NCI-H510A (cell line): ENCODE measurements at places on chromosomes 1 and 21.

- no peak for DNase-seq
These were observed at the start of gene ARID4B for GRCh38 chr1:235327559-235328270. TSS of gene ARID4B (minus strand) at chr1:235328179. CDS start at chr1:235326919, 1,260 bp downstream.

GRCh38 chr1:71526824-71527223, 446.0 kb upstream of the ZRANB2 start:
- no peak for DNase-seq

GRCh38 chr21:45410151-45410864, 5.3 kb downstream of the COL18A1 start:
- DNase-seq = no peak

GRCh38 chr1:110132682-110133081, 17.6 kb upstream of the SLC6A17 start:
- no peak for DNase-seq

GRCh38 chr1:55064071-55064581, 24.8 kb downstream of the PCSK9 start:
- DNase-seq = no peak

DNA sequence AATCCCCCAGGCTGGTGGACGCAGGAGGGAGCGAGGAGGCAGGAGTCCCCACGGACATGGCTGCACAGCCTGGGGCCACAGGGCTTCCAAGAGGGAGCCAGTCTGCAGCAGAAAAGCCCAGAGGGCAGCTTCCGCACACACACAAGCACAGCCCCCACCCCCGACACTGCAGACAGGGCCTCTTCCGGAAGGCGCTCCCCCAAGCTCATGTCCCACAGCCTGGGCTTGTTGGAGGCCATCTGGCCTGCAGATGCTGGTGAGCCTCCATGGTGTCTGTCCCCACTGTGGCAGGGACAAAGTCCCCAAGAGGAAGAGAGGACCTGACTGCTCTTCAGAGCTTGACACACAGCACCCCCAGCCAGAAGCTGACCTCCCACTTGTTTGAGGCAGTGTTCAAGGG, 13.4 kb upstream of the KIAA1614 start:
- no peak for DNase-seq

DNA sequence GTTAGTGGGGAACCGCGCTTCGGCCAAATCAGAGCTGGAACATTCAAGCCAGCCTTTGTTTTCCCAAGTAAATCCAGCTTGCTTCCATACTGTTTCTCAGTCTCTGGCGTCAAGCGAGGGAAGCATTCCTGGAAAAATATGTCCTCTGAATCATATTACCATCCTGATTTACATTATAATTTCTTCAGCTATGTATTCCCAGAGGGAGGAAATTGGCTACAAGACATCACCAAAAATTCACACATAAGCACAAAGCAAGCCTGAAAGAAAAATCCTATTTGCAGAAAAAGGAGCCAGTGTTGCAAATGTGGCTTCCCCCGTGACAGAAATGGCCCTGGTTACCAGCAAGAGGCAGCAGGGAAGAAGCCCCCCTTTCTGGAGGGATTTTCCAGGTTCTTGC, 233.3 kb downstream of the KCNJ6 start:
- DNase-seq = no peak

DNA sequence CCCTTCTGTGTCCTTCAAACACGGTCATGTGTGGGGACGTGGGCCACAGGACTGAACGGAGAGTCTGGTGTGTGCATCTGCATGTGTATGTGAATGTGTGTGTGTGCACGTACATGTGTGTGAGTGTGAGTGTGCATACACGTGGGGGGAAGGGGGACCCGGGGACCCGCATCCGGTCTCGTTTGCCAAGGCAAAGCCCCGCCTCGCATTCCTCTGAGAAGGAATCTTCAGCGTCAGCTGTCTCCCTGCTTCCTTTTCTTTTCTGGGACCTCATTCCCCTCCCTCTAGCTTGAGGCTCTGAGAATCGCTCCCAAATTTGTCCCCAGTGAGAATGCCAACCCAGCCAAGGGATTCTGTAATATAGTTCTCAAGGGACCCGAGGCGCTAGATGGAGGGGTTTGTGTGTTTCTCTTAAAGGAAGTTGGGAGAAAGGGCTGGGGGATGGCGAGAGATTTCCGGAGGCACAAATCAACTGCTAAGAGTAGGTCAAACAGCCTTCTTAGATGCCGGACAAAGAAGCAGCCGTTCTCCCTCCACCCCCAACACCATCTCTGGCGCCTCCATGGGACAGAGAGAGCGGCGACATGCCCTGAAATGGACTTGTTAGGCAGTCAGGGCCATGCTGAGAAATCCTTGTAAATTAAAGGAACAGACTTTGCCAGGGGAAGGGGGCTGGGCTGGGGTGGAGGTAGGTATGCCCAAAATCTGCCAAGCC, 6.6 kb downstream of the IFFO2 start:
- no peak for DNase-seq

GRCh38 chr1:150256198-150256553, 1.4 kb upstream of the CA14 start:
- no peak for DNase-seq

- no peak for DNase-seq
These were observed 96.9 kb downstream of the SMYD2 start for GRCh38 chr1:214377886-214378285.

GRCh38 chr1:109134423-109134822, 20.5 kb downstream of the ELAPOR1 start:
- DNase-seq = no peak

DNA sequence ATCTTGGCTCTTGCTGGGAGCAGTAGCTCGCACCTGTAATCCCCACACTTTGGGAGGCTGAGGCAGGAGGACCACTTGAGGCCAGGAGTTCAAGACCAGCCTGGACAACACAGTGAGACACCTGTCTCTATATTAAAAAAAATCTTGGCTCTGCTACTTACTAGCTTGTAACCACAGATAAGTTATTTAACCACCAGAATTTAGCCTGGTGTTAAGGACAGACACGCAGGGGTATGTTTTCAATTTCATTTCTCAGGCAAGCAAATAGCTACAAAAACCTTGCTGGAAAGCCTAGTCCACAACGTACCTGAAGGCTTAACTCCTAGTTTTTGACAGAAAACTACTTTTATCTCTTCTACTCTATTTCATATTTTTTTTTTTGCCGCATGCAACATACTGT, 24.8 kb upstream of the GFI1 start:
- no peak for DNase-seq

- DNase-seq = peak; percentile 5
These were observed 14.0 kb downstream of the GTF2B start for GRCh38 chr1:88877382-88877825.

DNA sequence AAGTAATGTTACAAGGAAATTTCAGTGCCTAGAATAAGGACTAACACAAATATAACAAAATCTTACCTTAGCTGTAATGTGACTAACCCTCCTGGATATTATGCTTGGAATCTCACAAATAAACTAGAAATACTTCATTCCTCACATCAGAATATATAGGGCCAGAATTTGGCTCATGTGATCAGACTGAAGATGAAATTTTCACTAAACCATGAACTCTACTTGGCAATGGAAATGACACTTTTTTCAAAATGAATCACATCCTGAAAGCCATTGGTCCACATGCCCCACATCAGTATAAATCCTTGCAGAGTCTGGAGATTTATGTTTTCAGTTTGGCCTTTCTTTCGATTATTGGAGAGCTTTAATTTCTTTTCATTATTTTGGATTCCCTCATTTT, 227.8 kb downstream of the NRIP1 start:
- no peak for DNase-seq

DNA sequence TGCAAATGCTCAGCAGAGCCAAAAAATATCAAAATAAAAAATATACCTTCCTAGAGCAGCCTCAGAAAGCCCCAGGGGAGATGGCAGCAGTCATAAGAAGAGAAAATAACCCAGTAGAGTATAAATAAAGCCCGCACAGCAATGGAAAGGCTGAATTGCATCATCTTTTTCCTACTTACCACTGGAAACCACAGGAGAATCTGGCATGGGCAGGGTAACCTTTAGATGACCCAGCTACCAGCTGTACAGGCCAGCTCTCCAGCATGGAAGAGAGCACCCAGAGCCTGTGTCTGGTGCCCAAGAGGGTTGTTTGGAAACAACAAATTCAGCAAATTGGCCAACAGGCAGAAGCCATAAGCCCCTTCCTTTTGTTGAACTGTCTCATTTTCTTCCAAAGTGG, 253.1 kb downstream of the OMA1 start:
- DNase-seq = no peak

DNA sequence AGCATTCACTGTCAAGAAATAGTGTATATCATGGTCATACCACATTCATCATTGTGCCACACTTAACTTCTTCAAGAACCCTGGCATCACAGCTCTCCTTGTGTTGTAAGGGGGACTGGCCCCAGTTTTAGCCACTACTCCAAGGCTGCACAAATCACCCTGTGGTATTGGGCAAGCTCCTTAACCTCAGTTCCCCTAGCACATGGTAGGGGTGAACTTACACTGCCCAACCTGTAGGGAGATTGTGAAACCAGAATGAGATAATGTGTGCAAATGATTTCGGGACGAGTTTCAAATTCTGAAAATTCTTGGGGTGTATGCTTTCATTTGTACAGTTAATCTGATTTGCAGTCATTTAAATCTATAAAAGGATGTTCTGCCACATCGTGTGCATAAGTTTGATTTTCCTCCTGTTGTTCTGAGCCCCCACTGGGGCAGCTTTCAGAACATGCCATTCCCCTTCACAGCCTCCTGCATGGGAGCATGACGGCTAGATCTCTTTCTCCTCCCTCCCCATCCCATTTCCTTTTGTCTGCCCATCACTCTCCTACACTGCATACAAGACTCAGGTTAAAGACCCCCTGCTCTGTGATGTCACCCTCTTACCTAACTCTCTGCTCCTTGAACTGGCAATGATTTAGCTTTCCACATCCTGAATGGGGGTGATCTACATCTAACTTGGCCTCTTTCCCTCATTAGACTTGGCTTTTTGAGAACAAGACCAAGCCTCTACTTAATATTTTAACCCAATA, 290.3 kb downstream of the CHRM3 start:
- DNase-seq = no peak

- DNase-seq = no peak
These were observed 309 bp downstream of the NSL1 start for GRCh38 chr1:212791261-212791675.

- no peak for DNase-seq
These were observed 11.8 kb upstream of the FMOD start for GRCh38 chr1:203362720-203363025.

DNA sequence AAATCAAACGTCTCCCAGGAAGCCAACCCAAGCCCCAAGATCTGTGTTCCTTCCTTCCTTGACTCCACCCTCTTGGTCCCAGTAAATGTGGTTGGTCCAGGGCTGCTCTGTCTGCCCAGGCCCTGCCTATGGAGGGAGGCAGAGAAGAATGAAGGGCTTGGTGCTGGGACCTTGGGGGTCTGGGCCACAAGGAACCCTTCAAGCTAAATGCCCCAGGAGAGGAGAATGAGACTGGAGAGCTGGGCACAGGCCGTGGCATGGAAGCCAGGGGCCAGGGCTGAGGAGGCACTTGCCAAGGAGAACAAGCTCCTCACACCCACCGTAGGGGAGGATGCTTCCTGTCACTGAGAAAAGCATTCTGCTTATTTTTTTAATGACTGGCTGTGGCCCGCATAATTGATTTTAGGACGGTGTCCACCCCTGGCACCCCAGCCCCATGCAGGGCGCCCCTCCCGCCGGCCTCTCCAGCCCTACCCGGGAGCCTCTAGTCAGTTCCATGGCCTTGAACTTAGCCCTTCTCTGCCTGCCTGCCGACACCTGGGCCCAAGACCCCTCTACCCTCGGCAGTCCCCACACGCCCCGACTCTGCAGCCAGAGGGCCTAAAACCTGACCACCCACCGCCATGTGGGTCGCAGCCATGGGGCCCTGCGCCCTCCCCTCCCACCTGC, 889 bp downstream of the CLEC20A start:
- no peak for DNase-seq

DNA sequence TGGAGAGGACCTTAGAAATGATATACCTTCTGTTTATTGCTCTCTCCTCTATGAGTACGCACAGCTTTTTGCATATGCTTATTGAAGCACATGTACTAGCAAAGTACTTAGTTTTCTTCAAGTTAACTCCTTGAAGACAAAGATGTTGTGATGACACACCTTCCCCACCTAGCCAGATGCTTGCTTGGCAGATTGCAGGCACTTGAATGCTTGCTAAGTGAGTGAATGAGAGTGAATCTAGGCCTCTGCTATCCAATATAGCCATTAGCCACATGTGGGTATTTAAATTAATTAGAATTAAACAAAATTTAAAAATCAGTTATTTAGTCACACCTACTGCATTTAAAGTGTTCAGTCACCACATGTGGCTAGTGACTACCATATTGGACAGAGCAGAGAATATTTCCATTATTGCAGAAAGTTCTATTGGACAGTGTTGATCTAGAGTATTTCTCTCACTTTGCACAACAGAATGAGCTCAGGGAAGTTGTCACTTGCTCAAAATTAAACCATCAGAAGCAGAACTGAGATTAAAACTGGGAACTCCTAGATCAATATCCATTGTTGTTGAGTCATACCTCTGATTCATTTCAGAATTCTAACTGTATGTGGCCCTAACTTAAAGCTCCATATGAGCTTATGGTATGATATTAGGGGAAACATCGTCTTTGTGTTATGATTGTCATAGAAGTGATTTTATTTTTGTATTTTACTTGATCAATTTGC, 8.6 kb upstream of the EEIG2 start:
- no peak for DNase-seq

DNA sequence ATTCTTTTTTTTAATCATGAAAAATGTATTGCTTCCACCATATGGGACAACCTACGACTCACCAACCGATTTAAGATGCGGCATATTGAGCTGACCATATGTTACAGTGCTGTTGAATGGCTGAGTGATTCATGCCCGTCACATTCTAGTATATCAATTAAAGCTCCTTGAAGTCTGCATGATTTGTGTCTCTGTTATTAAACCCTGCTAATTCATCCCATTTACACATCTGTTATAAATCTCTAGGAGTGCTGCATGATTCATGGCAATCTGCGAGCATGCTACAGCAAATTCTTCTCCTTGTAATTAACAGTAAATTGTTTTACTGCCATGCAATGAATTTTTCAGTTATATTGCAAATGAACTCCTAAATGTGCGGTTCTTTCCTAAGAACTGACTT, 239.8 kb downstream of the USH2A start:
- DNase-seq = no peak

- no peak for DNase-seq
These were observed 32.3 kb downstream of the PABPC4 start for GRCh38 chr1:39544327-39544726.

- DNase-seq = no peak
These were observed 133.1 kb downstream of the CAMTA1 start for GRCh38 chr1:6918186-6918924.

- no peak for DNase-seq
These were observed 89.7 kb downstream of the IGSF21 start for GRCh38 chr1:18197299-18197698.

DNA sequence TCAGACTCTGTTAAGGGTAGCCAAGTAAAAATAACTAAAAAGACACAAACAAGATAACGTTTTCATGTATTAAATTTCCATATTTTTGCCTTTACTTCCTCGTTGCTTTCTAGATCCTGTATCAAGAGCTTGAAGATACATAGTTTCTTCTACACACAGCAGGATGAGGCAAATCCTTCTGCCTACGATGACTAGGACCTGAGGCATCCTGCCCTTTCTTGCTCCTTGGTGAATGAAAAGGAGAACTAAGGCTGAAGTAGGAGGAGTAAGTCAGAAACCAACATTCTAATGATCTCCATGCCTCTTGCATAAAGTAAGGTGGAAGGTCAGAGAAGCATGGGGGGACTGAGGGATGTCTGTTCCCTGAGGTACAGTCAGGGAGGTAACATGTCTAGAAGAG, 102.6 kb downstream of the GPATCH2 start:
- no peak for DNase-seq
